ENCODE measurements at places on chromosomes 4 and X.

- DNase-seq = no peak
These were observed 795.2 kb downstream of the PCDH18 start for GRCh38 chr4:136737066-136737465.

GRCh38 chr4:99180382-99181070, 36.4 kb upstream of the ADH4 start:
- DNase-seq = no peak

GRCh38 chrX:79170476-79171035, 26.1 kb downstream of the GPR174 start:
- no peak for DNase-seq

DNA sequence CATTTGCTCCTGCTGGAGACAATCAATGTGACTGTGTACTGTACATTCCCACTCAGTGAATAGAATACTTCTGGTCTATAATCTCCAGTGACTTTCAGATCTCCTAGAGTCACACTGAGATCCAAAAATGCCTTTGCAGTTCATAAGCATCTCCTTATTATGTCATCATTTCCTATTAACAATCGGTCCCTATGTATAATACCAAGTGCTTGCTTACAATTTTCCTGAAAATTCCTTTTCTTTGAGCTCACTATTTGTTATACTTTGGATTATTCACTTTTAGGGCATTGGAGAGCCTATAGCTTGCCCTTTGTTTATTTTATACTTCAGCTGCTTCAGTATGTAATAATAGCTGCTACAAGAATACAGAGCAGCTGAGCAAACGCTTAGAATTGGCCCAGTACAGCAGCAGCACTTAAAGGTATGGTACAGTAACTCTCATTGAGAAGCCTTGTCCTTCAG, 313.0 kb downstream of the DCTD start:
- DNase-seq = no peak

DNA sequence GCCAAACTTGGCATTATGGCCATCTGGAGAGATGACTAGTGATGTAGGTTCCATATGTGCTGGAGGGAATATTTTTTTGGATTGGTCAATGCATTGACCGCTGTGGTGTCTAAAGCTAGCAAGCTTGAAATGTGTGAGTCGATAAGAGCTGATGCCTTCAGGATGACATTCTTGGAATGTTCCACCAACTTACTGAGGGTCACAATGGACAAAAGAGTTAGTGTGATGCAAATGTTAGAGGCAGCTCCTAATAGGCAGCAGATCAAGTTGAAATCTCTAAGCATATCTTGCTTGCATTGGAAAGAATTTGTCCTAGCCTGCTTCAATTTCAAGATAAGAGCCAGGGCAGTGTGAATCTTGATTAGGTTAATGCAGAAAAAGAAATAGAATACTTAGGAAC, 210.4 kb upstream of the AFF2 start:
- no peak for DNase-seq

DNA sequence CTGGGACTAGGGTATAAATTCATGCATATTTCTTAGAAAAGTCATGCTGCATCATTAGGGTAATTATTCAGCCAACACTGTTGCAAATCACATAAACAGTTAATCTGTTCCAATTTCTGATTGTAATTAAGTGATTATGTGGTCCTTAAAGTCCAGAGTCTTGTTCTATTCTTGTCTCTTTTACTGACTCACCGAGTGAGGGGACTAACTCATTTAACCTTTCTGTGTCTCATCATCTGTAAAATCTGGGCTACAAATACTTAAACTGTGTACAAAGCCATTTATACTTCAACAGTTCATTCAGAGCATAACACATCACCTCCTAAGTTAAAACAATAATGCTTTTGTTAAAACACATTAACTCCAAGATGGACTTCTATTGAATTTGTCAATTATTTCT, 65.4 kb upstream of the KLHL13 start:
- DNase-seq = no peak
